Activated CD8-positive, alpha-beta memory T cell treated with anti-CD3 and anti-CD28 coated beads for 24 hours (primary cell): ENCODE measurements at places on chromosomes 3 and 15.

GRCh38 chr15:101295607-101296161, 636 bp upstream of the SNRPA1 start:
- DNase-seq: no peak

DNA sequence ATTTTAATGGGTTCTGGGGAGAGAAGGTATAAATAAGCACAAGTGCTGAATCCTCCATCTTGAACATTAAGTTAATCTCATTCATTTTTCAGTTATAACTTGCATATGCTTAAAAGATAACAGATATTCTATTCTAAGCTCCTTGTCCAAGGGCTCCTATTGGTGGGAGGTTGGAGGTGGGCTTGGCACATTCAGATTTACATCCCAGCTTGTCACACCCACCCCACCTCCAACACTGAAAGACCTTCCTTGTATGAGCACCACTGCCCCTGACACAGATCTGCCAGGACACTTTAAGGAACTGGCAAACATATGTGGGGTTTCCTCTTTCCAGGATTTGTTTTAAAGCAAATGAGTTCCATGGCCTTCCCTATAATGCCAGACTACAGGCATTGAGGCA, 30.6 kb downstream of the HOMER2 start:
- DNase-seq: no peak

DNA sequence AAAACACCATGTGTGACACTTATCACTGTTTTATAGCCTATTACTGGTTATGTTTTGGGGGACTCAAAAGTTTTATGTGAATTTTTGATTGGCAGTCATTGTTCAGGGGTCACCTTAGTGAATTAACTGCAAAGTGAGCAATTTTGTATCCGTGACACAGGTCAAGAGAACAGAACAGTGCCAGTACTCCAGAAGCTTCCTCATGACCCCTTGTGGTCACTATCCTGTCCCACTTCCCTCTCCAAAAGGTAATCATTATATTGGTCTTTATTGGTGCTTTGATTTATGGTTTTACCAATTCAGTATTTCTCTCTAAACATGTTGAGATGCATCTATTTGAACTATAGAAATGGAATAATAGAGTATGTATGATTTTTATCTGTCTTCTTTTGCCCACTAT, 107.1 kb downstream of the STT3B start:
- DNase-seq: no peak

DNA sequence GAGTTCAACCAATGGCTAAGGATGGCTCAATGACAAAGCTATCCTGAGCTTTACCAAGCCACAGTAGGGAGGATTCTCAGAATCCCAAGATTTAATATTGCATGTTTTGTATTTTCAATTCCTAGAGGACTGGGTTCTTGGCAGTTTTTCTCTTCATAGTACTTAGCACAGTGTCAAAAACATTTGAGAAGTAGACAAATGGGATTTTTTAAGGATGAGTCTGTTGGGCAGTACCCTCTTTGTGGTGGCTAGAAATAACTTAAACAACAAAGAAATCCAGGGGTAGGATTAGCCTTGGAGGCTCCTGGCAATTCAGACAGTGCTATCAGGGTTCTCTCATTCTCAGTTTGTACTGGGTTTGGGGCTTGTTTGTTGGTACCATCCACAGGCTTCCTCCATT, 212.8 kb upstream of the RORA start:
- DNase-seq: no peak

DNA sequence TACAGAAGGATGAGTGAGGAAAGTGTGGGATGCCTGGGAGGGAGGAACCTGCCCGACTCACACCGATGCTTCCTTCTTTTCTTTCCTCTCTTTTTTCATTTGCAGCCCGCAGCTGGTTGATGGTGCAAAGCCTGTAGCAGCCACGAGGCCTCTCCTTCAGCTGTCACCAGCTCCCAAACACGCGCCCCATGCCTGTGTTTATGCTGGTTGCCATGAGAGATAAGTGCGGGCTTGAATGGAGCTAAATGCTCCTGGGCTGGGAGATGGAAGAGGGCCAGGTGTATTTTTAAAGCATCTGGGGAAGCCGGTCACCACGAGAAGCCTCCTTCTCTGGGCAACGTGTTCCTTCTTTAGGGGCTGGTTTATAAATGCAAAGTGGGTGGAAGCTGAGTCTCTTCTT, 9.3 kb downstream of the COLQ start:
- no peak for DNase-seq

- DNase-seq: no peak
These were observed 1.9 kb downstream of the PCOLCE2 start for GRCh38 chr3:142886940-142887339.
